Iris pigment epithelial cell (primary cell): ENCODE measurements at places on chromosomes 16 and 17.

- DNase-seq: peak; percentile 33
These were observed 7.6 kb upstream of the HNF1B start for GRCh38 chr17:37752482-37752881.

DNA sequence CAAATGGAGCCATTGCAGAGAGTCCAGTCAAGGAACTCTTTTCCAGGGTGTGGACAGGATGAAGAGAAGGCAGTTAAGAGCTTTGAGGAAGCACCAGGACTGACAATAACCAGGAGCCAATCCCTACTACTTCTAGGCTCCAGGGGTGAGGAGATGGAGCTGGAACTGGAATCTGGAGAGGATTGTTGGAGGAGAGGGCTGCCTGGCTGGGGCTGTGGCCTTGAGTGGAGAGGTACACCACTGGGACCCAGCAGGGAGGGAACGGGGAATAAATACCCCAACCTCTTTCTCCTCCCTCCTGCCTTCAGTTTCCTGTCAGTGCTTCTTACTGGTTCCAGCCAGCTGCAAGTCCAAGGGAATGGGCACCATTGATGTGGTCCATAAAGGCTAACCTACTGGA lies 32.2 kb upstream of the TMEM220 start:
- no peak for DNase-seq

DNA sequence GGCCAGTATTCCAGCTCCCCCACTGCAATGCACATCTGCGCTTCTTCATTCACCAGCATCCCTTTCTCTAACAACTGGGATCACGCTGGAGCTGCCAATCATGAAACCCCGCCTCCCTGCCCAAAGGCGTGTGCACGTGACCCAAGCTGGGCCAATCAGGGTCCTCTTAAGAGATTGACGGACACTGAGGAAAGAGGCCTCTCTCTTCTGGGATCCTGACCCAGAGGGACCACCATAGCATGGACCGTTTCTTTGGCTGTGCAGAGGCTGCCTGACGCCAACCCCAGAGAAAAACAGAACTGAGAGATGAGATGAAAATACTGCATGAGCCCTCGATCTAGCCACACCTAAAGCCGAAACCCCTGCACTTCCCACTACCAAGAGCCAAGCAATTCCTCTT lies 32.0 kb downstream of the COTL1 start:
- peak; percentile 38 for DNase-seq

DNA sequence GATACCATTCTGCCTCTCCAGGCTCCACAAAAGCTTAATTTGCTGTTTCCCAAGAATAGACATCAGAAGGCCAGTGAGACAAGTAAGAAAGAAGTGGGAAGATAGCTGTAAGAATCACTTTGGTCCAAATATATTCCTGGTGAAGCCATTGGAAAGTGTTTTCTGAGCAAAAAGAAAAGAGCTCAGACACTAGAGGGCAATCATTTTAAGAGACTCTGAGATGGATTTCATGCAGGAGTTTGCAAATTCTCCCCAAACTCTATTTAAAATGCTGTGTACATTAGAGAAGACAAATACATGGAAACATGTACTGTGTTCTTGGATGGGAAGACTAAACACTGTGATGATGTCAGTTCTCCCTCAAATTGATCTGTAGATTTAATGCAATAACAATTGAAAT lies 8.0 kb upstream of the SLC6A2 start:
- no peak for DNase-seq

DNA sequence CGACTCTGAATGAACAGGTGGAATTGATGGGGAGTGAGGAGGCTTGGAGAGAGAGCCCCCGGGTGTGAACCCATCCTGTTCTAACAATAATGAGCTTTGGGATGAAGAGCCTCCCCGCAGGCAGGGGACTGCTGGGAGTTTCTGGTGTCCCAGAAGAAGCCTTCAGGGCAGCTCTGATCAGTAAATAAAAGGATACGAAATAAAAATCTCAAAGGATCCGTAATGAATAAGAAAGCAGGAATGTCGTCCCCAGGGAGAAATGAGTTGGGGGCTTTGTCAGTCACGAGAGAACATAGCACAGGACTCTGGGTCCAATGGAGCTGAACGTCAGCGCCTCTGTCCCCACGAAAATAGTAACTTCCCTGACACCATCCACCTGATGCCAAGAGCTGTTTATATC lies 113.4 kb downstream of the PITPNC1 start:
- no peak for DNase-seq

- no peak for DNase-seq
These were observed 555.0 kb upstream of the RBFOX1 start for GRCh38 chr16:6777624-6778023.

DNA sequence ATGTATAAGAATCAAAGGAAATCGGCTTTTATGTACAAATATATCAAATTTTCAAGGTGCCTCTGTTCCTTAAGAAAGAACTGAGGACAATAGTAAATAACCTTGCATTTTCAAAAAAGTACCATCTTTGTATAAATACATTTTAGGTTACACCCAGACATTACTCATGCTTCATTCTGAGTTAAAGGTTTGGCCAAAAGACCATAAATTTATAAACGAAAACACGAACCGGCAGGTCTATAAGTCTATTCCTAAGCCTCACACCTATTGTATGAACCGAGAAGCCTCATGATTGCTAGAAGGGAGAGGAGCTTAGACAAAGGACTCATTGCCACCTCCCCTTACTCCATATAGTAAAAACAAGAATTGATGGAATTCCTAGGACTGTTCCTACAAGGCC lies 94.6 kb upstream of the PSMD7 start:
- no peak for DNase-seq

GRCh38 chr17:64698725-64699124 lies 36.6 kb upstream of the SMURF2 start:
- DNase-seq: no peak

DNA sequence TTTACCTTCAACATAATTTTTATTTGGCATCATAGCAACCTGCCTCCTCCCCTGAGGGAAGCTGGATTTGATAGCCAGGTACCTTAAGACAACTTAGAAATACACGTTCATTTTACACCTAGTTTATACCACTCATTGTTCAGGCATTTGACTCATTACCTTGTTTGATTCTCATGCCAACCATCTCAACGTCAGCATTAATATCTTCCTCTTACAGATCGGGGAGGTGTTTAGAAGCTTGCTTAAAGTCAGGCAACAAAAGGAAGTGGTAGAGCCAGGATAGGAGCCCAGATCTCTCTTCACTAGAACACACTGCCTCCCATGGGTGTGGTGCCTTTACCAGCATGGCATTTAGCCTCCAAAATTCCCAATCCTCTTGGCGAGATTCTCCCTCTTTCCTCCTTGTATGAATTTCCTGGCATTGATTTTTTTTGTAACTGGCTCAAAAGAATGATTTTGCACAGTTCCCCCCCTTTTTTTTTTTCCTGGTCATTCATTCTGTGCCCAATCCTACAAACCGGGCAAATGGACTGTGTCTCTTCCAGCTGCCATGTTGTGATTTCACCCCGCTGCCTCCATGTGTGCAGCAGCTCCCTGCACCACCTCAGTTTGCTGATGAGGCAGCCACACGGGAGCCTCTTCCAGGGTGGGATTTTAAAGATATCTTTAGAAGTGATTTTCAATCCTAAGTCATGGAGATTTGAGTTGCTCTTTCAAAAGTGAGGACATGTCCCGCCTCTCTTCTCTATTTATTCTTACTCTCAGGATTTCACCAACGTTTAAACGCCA lies 383.6 kb downstream of the UTP18 start:
- no peak for DNase-seq

GRCh38 chr17:67183531-67183930 lies 61.5 kb downstream of the HELZ start:
- no peak for DNase-seq

- peak; percentile 63 for DNase-seq
These were observed 30.7 kb upstream of the MYO18A start for GRCh38 chr17:29210879-29211278.

- DNase-seq: no peak
These were observed 33.5 kb upstream of the SLC6A2 start for GRCh38 chr16:55622272-55622671.
